NCI-H2081 treated with DMSO at 0.1 percent for 48 hours (cell line): ENCODE measurements at places on chromosomes 3 and 15.

DNA sequence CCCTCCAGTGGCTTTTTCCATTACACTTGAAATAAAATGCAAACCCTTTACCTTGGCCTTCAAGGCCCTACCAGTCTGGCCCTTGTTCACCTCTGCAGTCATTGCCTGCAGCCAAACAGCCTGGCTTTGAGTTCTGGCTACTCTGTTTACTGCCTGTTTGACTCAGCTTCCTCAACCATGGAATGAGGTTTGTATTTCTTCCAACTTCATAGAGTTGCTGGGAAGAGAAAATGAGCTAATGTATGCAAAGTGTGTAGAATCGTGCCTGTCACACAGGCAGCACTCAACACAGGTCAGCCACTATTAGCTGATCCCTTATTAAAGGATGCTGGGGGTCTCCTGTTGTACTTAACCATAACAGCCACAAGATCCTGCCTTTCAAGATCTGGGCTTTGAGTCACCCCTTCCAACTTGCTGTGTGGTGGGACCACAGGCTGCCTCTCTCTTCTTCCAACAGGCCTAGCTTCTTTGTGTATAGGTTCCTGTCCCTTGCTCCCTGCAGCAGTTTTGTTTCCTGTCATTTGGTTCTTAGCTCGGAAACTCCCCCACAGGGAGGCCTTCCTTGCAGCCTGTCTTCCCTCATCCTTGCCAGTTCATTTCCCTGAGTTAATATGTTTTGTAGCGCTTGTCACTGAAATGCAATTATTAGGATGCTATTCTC lies 6.4 kb downstream of the MED12L start:
- no peak for DNase-seq

DNA sequence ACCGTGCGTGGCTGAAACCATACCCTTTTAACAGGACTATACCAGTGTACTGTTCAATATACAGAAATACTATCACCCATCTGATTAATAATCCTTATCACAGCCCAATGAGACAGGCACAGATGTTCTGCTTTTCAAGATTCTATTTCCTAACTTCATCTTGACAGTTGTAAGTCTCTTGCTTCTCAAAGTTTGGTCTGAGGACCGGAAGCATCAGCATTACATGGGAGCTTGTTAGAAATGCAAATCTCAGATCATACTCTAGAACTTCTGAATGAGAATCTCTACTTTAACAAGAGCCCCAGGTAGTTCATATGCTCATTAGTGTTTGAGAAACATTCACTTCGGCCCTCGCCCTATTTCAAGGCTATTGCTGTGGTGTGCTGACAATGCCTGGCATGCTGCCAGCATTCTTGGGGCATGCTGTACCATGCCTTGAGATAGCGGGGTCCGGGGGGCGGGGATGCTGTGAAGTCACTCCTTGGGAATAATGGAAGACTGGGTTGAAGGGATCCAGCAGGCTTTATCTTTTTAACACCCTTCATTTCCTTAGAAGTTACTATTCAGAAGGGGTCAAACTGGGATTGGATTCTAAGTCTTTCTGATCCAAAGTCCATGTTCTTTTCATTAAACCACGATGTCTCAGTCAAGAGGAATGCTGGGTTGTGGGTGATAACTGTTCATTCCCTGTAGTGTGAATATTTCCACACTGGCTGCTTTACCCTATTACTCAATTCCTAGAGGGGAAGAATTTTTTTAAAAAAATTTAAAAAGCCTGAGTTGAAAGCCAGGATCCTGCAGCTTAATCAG lies 194.7 kb downstream of the LPP start:
- DNase-seq, result no peak

DNA sequence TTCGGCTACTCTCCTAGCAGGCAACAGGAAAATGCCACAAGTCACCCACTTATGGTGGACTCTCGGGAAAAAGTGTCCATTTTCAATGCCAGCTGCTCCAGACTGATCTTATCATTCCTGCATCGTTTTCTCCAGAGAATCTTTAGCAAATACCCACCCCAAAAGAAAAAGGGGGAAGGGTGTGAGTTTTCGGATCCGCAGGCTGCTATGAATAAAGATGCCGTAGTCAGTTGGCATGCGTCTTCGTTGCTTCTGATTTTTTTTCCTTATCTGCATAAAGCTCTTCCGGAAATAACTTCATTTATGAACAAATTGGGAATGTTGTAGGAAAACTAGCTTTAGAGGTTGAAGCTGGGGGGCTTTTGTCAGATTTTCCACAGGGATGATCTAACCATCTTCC lies 22.4 kb upstream of the VILL start:
- no peak for DNase-seq

GRCh38 chr15:57033715-57034439 lies 115.4 kb downstream of the TCF12 start:
- DNase-seq, result peak; percentile 85

DNA sequence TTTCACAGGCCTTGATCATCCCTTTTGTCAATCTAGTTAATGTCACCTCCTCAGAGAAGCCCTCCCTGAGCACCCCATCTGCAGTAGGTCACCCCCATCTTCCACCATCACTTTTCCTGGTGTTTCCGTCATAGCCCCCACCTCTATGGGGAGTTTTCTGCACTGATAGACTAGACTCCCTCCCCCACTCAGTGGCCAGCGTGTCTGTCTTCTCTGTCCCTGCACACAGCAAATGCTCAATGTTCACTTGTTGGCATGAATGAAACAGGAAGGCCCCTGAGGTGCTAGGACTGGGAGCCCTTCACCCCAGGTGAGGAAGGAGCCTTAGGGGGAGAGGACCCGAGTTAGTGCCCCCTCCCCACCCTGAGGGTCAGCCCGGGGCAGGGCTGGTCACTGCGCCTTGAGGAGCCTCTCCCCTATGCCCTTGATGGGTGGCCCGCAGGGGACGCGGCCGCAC lies 15.8 kb upstream of the FANCD2 start:
- DNase-seq, result no peak

DNA sequence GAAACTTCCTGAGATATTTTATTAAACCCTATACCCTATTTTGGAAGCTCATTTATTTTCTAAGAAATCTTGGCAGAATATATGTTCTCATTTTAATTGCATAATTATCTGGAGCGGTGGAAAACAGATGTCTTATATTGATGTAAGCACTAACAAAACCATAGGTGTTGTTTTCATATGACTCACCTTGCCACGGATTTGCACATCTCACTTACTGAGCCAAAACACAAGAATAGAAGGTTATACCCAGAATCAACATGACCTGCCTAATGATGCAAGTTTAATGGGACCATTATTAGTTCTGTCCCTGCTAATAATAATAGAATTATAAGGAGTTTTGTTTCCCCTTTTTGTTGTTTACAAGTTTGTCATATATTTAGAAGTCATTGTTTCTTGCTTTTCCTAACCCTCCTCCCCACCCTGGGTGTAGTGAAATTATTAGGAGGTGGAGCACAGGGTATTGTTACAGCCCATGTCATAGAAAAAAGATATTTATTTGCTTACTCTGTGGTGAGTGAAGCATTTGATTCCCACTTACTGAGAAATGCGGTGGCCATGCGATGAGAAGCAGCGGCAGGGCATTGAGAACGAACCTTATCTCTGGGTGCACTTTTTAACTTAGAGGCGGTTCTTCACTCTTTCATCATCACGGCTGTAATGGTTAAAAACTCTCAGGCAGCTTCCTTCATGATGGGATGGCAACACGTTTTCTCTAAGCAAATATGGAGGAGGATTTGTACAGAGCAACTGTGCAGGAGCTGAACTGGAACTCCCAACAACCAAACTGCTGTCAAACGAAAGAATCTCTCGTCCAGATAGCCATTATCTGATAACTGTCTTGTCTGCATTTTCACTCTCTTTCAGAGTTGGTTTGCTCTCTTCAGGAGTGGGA lies 521 bp downstream of the IL5RA start:
- no peak for DNase-seq

DNA sequence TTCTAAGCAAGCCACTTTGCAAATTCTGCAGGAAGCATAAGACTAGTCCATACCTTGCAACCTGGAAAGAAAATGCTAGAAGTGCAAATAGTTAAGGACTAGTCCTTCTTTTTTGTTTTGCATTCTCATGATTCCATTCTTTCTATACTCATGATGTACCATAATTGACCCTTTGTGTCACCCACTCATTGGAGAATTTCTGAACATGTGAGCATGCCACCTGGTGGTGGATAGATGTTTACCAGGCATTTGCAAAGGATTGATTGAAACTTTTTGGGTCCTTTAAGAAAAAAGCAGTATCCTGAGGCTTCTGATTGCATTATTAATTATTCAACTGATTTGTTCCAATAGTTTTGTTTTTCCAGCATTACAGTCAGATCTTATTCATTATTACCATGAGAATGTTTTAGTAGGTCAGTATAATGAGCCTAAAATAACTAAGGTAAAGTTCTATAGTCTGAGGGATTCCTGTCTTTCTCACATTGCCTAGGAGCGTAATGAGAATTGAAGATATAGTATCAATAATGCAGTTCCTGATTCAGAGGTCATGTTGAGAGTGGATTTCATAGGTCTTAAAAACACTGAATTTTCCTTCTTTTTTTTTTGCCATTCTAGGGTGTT lies 20.2 kb upstream of the DIPK2A start:
- no peak for DNase-seq

DNA sequence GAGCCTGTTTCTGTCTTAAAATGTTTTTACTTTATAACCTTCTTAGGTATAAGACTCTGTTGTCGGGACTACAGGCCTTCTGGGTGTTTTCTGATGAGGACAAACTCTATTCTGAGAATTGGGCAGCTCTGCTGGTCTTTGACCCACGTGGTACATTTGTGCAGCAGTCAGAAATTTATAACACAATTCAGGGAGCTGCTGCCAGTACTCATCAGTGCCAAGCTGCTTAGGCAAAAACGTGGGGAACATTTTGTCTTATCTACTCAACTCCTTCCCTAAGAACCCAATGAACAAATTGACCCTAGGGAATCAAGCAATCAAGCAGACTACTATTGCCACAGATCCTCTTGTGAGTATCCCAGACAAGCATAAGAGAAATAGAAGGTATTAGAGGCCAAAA lies 180.7 kb upstream of the PDZRN3 start:
- DNase-seq, result no peak

GRCh38 chr15:38554354-38554753 lies 10.3 kb downstream of the RASGRP1 start:
- no peak for DNase-seq

DNA sequence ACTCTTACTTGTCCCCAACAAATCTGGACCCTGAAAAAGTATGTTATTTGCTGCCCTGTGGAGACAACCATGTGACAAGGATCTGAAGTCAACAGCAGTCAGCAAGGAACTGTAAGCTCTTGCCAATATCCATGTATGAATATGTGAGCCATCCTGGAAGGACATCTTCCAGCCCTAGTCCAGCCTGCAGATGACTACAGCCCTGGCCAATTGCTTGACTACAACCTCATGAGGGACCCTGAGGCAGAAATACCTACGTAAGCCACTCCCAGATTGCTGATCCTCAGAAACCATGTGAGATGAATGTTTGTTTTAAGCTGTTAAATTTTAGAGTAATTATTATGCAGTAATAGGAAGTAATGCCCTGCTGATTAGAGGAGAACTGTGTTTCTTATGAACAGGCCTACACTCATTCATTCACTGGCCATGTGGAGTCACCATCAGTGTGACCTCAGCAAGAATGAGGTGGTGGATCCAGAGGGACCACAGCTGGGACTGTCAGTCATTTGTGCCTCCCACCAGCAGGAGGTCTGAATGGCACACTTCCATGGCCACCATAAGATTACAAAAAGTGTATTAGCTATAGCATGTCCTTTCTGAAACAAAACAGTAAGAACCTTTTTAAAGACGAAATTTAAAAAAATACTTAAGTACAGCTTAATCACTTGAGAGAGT lies 92.6 kb downstream of the TFDP2 start:
- no peak for DNase-seq

GRCh38 chr15:48722764-48723661 lies 77.5 kb upstream of the FBN1 start:
- no peak for DNase-seq

DNA sequence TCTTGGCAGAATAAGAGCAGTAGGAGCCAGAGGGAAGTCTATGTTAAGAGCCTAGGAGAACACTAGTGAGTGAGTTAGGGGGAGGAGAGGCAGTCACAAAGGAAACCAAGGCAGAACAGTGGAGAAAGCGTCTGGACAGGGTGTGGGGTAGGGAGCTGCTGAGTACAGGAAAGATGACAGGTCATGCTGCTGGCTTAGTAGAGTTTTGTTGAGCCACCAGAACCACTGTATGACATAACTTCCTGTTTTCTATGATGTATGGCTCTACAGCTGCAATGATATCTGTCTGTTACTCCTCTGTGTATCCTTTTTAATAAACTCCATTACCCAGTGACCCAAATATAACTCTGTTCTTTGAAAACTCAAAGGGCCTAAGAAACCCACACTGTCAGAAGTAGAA lies 10.6 kb upstream of the STT3B start:
- no peak for DNase-seq

GRCh38 chr3:29185706-29186105 lies 95.2 kb upstream of the RBMS3 start:
- DNase-seq, result no peak

DNA sequence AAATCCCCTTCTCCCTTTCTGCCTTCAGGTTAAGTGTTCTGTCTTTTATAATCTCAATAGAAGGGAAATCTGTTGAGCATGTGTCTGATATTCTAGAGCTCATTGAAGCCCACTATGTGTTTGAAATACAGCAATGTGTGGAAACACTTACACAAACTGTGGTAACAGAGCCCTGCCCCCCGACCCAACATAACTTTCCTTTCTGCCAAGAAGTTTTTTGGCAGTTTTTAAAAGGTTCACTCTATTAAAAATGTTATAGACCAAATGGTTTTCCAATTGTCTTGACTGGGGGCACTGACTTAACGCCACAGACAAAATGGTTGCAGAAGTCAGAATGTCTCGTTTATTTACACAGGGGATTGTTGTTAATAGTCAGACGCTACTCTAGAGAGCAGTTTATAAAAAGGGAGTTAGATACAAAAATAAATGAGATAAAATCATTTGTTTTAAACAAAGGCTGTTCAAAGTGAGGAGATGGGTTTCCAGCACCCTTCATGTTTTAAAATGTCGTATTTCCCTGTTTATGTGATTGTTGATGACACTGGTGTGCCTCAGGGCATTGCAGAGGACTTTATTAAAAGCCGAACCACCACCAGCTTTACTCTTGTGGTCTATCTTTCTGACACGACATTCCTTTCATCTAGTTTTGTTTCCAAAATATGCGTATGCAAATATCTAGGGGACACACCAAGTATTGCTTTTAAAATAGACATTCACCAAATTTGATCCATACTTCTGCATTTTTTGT lies 26.7 kb upstream of the GREM1 start:
- DNase-seq, result no peak

GRCh38 chr3:145219355-145220235 lies 941.4 kb downstream of the PLOD2 start:
- DNase-seq, result no peak

GRCh38 chr3:149276619-149277018 lies 55.0 kb upstream of the CP start:
- DNase-seq, result no peak
